ENCODE measurements at places on chromosomes 2 and 18.
A peak's percentile ranks its signal among the peaks of the same experiment; 100 is the strongest.

DNA sequence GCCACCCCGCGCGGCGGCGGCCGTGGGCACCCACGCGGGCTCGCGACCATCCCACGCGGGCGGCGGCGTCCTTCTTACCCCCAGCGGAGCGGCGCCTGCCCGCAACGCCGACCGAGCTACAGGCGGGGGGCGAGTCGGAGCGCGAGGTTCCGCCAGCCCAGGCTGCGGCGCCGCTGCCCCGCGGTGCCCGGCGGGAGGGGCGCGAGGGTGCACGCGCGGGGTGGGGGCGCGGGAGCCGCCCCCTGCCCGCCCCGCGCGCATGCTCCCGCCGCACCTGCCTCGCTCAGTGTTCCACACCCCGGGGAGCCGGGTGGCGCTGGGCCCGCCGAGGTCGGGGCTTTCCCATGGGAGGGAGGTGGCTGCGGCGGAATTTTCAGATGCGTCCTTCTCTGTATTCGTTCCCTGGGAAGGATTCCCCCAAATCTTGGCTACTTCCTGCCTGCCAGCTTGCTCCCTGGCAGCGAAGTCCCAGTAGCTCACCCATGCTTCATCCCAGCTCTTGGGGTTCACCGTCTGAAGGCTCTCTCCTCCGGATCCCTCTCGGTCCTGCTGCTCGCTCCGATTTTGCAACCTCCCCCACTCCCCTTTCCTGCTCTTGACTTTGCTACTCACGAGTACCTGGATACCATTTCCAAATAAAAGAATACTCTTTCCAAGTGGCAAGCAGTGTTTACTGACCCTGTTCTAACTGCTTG is at the start of gene L3MBTL4:
Gene L3MBTL4, minus strand, starts transcription at position 189 of the 695 bp plus-strand sequence. CDS start 103,286 bp downstream, outside the sequence.
- no peak for DNase-seq

- no peak for DNase-seq
Observed at GRCh38 chr2:43899589-43899988, 60.8 kb downstream of the ABCG8 start.

DNA sequence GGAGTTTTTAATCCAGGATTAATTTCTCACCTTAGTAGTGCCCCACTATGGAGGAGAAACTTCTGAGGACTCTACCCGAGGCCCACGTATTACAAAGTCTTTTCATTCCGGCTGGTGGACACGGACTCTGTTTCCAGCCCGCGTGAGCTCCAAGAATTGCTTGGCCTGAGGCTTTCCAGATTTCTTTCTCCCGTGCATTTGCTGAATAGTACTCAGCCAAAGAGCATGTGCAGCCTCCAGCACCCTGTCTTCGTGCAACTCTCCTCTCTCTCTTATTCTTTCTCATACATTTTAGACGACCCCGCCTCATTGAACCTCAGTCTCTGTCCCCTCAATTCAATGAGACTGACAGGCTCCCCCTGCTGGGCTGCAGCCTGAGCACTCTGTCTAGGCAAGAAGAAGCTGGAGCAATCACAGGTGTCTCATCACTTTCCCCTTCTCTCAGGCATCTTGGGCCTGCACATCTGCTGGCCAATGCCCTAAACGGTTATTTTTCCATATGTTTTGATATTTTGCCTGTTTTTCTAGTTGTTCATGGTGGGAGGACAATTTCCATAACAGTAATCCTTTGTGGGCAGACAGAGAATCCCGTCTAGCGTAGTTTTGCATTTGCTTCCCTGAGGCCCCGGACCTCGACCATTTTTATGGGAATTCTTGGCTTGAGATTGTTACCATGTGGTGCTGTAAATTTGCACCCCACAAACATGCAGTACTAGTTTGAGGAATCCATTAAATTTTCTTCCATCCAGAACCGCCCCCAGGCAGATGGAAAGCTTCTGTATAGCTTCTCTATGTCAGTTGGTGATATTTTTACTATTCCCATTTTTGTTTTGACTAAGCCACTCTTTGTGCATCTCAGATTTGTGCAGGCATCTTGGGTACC is 50.1 kb upstream of the LPIN2 start:
- peak; percentile 62 for DNase-seq

- no peak for DNase-seq
Observed at GRCh38 chr2:62736899-62737559, 31.5 kb downstream of the EHBP1 start.

GRCh38 chr2:75007819-75008218 is 49.4 kb downstream of the POLE4 start:
- no peak for DNase-seq

DNA sequence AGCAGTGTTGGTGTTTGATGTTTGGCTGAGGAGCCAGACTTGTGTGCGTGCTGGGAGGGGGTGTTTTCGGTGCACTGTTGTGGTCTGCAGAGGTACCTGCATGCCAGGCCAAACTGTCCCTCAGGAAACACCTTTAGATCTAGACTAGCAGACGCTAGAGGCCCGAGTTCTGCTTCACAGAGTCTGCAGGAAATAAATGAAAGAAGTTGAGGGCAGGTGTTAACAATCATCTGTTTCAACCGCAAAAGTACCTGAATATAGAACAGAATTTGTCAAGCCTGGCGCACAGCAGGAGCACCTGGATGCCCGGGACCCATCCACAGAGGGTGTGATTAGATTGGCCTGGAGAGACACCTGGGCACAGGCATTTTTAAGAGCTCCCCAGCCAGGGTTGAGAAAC is 40.5 kb upstream of the REL start:
- DNase-seq, result peak; percentile 12

DNA sequence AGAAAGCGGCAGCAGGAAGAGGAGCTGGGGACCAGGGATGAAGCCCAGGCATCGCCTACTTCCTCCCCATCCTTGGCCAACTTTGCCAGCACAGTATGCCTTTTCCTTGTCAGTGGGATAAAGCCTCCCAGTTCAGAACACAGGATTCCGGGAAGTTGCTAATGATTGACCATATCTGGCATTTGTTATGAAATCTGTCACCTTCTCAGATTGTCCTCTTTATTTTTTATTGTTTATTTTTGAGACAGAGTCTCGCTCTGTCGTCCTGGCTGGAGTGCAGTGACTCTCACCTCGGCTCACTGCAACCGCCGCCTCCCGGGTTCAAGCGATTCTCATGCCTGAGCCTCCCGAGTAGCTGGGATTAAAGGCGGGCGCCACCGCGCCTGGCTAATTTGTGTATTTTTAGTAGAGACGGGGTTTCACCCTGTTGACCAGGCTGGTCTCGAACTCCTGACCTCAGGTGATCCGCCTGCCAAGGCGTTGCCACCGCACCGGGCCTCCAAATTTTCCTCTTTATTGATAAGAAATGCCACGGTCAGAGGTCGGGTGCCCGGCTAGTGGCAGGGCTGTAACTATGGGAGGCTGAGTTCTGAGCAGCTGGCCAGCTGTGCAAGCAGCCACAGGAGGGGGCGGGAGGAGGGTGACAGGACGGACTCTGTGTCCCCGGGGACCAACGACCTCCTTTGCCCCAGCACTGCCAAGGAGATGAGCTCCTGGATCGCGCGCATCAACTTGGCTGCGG is 24.4 kb downstream of the PSD4 start:
- no peak for DNase-seq

GRCh38 chr18:2617401-2617998 is 38.0 kb upstream of the SMCHD1 start:
- DNase-seq, result no peak

DNA sequence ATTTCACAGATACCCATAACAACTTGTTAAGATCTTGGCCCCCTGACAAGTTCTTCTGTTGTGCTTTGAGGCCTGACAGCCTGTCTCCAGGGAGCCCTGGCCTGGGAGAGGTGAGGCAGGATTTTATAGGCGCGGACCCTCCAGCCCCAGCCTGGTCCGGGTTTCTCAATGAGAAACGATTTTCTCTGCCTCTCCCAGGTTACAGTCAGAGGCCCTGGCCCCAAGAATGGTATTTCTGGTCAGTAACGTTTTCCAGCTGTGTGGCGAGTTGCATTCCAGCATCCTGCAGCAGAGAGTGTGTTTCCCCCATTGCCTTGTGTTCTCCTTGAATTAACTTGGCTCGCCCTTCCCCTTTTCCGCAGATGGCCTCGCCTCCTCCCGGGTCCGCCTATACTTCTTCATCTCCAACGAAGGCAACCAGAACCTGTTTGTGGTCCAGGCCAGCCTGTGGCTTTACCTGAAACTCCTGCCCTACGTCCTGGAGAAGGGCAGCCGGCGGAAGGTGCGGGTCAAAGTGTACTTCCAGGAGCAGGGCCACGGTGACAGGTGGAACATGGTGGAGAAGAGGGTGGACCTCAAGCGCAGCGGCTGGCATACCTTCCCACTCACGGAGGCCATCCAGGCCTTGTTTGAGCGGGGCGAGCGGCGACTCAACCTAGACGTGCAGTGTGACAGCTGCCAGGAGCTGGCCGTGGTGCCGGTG is 3.0 kb downstream of the INHBB start:
- no peak for DNase-seq

DNA sequence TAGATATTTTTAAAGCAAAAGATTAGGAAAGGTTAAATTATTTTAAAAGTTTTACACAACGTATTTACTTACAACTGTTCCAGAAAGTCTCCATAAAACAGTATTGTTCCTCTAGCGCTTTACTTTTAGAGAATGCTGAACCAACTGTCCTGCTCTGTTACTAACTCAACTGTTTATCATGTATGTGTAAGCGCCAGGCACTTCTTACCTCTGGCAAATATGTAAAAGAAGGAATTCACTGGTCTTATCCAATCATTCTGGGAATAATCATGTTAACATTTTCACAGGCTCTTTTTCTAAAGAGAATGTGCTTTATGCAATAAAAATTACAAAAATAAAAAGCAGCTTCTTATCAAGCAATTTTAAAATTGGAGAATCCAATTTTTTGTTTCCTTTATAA is 68.0 kb downstream of the COBLL1 start:
- DNase-seq, result no peak

DNA sequence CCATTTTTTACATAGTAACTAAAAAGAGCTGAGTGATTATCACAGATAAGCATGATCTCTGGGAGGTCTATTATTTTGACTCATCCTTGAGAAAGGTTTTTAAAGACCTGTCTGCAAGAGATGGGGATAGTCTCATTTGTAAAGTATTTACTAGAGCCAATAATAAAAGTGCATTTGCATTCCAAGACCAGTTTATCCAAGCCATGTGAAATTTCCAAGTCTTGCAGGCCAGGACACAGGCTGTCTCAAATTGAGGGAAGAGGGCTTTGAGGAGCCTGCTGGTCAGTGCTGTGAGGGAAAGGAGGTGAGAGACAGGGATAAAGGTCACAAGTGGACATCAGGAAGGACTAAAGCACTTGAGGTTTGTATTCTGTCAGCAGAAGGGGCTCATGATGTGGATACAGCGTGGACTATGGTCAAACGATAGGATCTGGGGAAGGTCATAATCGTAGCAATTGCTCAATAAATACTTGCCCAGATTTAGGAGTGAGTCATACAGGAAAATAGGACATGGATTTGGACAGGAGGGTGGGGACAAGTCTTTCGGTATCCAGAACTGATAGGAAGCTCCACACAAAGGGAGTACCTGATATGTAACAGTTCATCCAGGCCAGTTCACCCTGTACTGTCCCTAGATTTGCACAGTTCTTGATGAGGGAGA is 6.6 kb upstream of the CDH2 start:
- no peak for DNase-seq

DNA sequence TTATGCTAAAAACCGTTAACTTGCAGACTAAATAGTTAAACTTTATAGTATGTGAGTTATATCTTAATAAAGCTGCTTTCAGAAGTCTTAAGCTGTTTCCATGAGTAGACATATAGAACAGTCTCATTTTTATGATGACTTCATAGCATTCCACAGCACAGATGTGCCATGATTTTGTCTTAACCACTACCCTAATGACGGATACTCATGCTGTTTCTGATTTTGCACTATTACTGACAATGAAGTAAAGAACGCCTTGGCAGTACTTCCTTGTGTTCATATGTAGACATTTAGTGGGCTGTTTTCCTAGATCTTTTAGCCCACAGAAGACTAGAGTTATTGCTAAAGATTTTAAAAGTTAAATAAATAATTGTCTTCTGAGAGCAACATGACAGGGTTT is 175.6 kb upstream of the RAB6C start:
- DNase-seq, result no peak

- DNase-seq, result no peak
Observed at GRCh38 chr18:55420665-55421307, 167.2 kb downstream of the TCF4 start.

DNA sequence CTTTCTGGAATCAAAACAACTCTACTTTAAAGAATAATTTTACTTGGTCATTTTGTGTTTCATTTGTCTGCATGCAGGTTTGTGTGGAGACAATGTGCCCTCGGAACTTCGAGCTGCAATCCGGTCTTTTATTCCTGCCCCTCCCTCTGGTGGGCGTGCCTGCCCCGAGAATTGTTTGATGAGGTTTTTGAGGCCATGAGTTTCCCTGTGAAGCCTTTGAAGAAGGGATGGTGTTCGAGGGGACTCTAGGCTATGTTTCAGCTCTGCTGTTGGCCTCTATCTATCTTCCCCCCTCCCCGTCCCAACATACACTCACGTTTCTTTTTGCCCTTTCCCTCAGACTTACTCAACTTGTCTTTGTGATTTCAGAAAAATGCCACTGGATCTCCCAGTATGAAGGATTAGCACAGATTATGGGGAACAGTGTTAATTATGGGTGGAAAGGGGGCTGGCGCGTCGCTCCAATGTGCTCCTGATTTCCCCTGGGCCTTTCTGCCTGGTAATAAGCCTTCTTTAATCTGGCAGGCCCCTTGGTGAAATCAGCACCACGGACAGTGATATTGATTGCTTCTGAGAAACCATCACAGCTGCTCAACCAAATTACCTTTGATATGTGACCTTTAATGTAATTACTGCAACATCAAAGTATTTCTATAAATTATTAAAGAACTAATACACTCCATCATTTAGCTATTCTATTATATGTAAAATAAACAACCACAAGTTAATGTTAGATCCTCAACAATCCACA is 82.2 kb downstream of the CELF4 start:
- DNase-seq, result no peak
